ENCODE measurements at places on chromosomes 5 and 9. TPM values are rescaled to one million over a fixed set of nuclear protein-coding genes. Genes with fewer than 3 reads are reported as not detected.

The SELENOP gene
- total RNA-seq = 148 TPM

GRCh38 chr5:131163276-131164119 is 1.6 kb downstream of the HINT1 start:
- DNase-seq = peak; percentile 18

GRCh38 chr5:150065346-150065745 is 21.0 kb downstream of the CSF1R start:
- DNase-seq = peak; percentile 46

DNA sequence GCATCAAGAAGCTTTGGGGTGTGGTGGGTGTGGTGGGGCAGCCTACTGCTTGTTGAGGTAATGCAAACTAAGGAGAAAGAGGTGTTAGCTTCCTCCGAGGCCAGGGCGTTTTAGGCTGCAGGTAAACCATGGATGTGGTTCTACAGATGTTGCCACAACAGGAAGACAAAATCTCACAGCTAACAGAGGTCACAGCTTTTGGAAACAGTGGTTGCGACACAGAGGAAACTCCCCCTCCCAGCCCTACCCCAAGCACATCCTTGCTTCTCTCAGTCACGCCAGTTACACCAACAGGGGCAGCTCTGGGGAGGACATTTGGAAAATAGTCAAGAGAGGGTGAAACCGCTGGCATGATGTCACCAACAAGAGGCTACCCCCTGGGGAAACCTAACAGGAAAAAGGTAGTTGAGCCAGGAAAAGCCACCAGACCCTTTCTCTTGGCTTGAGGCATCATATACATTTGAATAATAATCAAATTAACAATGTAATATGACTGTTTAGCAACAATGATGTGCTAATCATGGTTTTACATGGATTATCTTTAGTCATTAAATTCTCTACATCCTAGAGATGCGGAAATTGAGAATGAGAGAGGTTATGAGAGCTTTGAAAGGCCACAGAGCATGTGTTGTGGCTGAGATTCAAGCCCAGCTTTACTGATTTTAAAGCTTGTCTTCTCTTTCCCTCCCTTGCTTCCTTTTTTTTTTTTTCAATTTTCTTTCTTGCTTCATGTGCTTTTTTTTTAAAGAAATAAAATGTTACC is 82.2 kb upstream of the IL12B start:
- DNase-seq = no peak

The SMIM3 gene
- total RNA-seq = 59.5 TPM

The MARCHF6 gene
- total RNA-seq = 76.3 TPM

DNA sequence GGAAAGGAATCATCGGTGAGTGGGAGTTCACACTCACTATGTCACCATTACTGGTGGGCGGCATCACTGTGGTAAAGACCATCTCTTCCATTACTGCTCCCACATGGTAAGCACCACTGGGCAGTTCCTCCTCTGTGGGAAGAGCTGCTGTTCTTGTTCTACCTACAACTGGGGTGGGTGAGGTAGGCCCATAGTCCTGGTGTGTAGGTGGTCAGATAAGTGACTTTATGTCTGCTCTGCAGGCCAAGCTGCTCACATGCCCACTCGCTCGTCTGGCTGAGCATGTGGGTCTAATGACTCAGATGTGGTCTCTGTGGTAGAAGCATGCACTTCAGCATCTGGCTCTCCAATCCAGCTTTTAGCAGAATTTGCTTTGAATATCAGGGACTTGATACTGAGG is 82.9 kb downstream of the TMEM215 start:
- DNase-seq = peak; percentile 40

- no peak for DNase-seq
Observed at GRCh38 chr5:135435467-135436330, 11.4 kb downstream of the DCANP1 start.

The TMEM252 gene
- 0.96 TPM for total RNA-seq

The UBE2R2 gene
- total RNA-seq = 26.7 TPM

- no peak for DNase-seq
Observed at GRCh38 chr5:112709416-112709815, 28.3 kb upstream of the APC start.

DNA sequence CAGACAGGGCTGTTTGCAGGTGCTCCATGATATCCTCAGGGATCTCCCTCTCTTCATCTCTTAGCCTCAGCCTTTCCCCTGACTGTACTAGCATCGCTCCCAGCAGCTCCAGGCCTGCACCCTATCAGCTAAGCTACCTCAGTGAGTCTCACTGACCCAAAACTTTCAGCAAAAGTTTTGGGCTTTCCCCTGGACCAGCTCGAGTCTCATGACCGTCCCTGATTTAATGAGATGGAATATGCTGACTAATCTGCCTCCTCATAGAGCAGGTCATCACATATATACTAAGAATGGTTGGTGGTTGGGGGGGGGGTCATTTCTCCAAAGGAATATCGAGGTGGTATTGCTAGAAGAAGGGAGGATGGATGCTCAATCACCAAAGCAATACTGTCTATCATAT is 151.5 kb downstream of the NR3C1 start:
- no peak for DNase-seq

The GMCL2 gene
- 4.1 TPM for total RNA-seq

DNA sequence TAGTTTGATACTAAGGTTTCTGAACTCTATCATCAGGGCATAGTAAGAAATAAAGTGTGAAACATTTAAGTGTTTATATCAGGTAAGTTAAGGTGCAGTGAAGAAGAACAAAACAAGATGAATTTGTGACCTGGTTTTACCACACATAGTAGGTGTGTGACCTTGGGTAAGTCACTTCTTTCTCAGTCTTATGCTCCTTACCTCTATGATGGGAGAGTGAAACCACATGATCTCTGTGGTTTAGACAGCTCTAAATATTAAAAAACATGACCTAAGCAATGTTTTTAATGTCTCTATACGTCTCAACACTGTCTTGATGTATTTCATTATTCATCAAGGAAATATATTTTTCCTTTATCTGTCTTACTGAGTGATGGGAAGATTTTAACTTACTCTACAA is 629.6 kb upstream of the DMAC1 start:
- no peak for DNase-seq

GRCh38 chr5:106321242-106321641 is 1349.5 kb downstream of the EFNA5 start:
- no peak for DNase-seq

The SEMA4D gene
- 28.2 TPM for total RNA-seq
